ENCODE measurements at places on chromosomes 11 and 22.

DNA sequence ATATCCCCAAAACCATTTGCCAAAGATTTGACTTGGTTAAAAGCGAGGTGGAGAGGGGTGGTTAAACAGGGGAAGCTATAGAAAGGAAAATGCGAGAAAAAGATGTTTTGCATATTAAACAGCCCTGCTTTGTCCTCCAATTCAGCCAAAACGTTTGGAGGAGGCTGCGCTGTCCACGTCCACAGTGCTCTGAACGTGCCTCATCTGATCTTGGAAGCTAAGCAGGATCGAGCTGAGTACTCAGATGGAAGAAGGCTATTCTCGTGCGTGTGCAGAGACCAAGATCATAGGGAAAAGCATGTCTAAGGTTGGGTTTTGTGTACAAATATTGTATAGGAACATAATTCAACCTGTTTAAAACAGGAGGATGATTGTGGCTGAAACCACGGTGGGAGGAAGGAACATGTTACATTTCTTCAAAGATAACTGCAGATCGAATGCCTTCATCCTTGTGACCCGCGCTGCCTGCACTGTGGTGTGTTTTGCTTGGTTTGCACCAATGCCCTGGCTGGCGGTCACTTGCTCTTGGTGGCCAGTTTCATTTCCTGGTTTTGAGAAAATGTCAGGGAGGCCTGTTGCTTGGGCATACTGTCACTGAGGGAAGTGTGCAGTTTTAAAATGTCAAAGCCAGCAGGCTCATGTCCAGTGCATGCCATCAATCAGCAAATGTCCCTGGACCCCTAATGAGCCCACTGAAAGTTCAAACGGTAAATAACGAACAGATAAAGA lies 40.4 kb downstream of the FLI1 start:
- no peak for DNase-seq

DNA sequence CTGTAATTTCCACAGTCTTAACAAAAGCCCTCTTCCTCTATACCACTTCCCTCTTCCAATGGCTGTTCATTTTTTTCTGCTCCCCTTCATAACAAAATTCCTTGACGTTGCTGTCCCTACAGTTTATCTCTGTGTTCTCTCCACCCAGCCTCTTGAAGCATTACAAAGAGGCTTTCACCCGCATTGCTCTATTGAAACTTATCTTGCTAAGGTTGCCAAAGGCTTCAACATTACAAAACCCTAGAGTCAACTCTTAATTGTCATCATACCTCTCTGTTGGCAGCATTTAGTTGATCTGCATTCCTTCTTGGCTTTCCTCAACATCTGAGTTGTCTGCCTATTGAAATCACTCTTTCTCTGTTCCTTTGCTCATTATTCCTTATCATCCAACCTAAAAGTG lies 1055.7 kb downstream of the JRKL start:
- no peak for DNase-seq

DNA sequence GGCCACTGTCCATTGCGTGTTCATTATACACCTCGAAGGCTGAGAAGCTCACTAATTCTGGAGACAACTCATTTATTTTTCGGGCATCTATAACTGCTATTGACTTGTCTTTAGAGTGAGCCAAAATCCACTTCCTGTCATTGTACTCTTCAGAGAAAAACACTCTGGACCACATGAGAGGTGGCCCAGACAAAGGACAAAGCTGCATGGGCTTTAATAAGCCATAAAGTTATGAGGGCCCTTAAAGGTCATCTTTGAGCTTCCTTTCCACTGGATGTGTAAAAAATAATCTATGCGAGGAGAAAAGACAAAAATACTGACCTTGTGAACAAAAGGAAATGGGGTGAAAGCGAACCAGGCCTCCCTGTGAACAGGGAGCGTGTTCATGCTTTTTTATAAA lies 63.5 kb upstream of the ZC3H12C start:
- DNase-seq: no peak

DNA sequence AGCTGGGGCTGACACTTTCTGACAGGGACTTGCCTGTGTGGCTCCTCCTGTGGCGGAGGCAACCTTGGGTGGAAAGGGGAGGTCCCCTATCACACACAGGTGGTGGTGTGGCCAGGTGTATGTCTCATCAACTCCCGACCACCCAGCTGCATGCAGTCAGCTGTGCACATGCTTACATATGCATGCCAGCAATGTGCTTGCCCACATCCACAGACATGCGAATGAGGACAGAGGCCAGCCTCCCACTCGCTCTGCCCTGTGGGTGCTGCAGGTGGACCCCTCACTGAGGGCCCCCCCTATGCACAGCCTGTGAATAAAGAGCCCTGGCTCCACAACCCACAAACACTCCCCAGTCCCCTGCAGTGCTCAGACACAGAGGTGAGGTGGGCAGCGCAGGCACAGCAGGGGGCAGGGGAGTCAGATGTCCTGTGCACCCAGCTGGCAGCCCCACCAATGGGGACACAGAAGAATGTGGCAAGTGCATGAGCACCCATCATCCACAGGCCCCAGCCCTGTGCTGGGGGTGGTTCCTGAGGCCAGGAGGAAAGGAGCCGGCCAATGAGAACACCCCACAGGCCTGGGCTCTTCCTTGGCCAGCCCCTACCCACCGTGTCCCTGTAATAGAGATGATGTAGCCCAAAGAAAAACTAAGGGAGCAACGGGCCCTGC lies 9.5 kb downstream of the GNB1L start:
- no peak for DNase-seq

GRCh38 chr11:8099291-8099899 lies 18.4 kb downstream of the TUB start:
- DNase-seq: peak; percentile 42
